ENCODE measurements at places on chromosomes 2 and 18. TPM values are rescaled to one million over a fixed set of nuclear protein-coding genes. Genes with fewer than 3 reads are reported as not detected.
A peak's percentile ranks its signal among the peaks of the same experiment; 100 is the strongest.

Gene CD8A
- total RNA-seq: 1.3 TPM

Gene SERPINB10
- not detected for total RNA-seq

Gene CPS1
- 0.86 TPM for total RNA-seq

Gene ING5
- 41.0 TPM for total RNA-seq

Gene SETBP1
- total RNA-seq: 0.74 TPM

Gene ASXL3
- not detected for total RNA-seq

Gene GNLY
- total RNA-seq: 3.2 TPM

Gene KANSL1L
- total RNA-seq: 4.8 TPM

DNA sequence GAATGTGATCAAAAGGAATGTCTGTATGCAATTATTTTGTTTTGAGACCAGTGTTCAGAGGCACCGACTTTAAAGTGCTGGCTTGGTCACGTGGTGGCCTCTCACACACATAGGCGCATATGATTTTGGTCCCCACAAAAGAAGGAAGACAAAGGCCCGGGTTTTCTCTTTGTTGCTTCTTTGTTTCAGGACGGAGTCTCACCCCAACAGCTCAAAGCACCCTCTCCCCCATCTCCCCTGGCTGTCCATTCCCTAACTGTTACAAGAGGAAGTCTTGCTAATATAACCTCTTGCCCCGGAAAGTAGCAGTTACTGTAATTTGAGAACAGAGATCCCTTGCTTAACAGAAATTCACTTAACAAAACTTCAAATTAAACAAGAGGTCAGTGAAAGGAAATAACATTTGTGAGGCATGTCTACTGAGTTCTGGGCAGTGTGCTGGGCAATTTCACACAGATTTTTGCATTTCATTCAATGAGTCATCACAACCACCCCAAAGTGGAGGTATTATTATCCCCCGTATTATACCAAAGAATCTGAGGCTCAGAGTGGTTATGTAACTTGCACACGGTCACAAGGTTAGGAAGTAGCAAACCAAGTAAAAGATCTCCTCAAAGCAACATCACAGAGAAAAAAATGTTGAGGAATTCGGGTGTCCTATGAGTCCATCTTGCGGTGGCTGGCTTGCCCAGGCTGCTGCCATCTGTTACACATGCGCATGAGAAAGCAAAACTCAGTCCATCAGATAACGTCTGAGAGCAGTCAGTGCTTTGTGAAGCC, 75.8 kb downstream of the SDC1 start:
- H3K27ac ChIP-seq: no peak overlapping the region
- H3K36me3 ChIP-seq: no peaks in the 10 kb centered on the region

GRCh38 chr18:374721-375168, 106.9 kb upstream of the THOC1 start:
- no peak overlapping the region for H3K4me3 ChIP-seq
- H3K36me3 ChIP-seq: no peaks in the 10 kb centered on the region
- H3K4me1 ChIP-seq: no peaks in the 10 kb centered on the region
- H3K27ac ChIP-seq: no peak overlapping the region
- peaks cover 2% of the 10 kb centered on the region for H3K27me3 ChIP-seq
- DNase-seq: no peak

DNA sequence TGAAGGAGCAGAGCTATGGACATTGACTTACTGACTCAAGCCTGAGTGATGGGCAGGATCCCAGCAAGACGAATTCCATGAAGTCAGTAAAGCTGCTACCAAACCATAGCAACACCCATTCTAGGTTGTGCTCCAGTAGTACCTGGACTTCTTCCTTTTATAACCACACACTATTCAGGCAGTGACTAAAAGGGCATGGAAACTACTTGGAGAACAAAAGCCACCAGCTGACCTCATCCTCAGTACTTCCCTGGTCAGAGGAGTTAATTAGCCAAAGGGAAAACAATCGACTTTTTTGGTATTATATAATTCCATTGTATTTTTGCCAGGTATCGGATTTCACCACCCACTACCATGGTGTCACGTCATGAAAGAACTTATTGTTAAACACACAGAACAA, 237.1 kb downstream of the TTC32 start:
- peaks cover 7% of the 10 kb centered on the region for H3K27me3 ChIP-seq
- no peak overlapping the region for H3K4me3 ChIP-seq
- DNase-seq: no peak
- no peaks in the 10 kb centered on the region for H3K4me1 ChIP-seq

GRCh38 chr2:116810645-116811044, 1003.8 kb upstream of the DDX18 start:
- H3K27ac ChIP-seq: no peak overlapping the region
- H3K36me3 ChIP-seq: no peaks in the 10 kb centered on the region
- no peak overlapping the region for H3K4me3 ChIP-seq

DNA sequence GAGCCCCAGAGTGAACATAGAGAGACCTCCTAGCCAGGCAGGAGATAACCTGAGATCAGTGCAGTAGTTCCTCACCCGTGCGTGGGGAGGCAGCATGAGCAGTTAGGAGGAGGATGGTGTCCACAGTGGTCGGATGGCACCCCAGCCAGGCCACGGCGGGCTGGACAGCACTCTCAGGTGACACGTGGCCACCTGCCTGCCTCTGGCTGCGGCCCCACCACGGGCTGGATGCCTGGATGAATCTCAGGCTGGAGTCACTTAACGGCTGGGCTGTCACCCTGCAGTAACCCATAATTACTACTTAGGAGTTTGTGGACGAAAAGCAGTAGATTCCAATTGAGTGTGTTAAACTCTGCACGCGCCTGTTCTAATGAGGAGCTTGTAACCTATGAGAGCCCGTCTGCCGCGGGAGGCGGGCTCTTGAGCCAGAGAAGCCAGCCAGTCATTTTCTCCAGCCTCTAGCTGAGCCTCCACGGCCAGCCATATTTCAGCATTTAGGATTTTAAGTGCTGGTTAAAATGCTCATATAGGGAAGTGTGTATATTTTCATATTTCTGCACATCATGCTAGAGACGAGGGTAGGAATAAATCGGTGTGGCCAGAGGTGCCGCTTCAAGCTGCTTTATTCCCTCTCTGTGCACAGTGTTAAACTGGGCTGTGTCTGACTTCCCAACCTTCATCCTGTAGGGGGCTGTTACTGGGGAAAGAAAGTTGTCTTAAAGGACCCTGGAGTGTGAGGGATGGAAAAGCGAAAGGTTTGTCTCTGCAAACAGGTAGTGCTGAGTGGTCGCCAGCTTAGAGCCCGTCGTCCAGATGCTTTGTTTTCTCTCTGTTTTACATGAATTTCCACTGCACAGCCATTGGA, 144.0 kb downstream of the GLI2 start:
- no peaks in the 10 kb centered on the region for H3K27me3 ChIP-seq
- no peak overlapping the region for H3K4me3 ChIP-seq
- no peaks in the 10 kb centered on the region for H3K36me3 ChIP-seq
- DNase-seq: no peak
- H3K27ac ChIP-seq: no peak overlapping the region

DNA sequence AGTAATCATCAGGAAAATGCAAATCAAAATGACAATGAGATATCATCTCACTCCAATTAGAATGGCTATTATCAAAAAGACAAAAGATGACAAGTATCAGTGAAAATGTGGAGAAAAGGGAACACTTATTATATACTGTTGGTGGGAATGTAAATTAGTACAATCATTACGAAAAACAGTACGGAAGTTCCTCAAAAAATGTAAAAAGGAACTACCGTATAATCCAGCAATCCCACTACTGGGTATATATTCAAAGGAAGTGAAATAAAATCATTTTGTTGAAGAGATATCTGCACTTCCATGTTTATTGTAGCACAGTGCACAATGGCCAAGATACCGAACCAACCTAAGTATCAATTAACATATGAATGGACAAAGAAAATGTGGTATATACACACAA, 52.4 kb upstream of the TEX51 start:
- no peaks in the 10 kb centered on the region for H3K36me3 ChIP-seq
- no peak overlapping the region for H3K27ac ChIP-seq

- H3K4me3 ChIP-seq: peak overlapping the region; percentile 57
- peaks cover 63% of the 10 kb centered on the region for H3K36me3 ChIP-seq
- peak overlapping the region; percentile 100 for H3K27ac ChIP-seq
- peaks cover 94% of the 10 kb centered on the region for H3K4me1 ChIP-seq
- peak; percentile 30 for DNase-seq
Observed at GRCh38 chr2:126662621-126663020, 6.7 kb downstream of the GYPC start.

GRCh38 chr2:20604401-20604911, 46.4 kb downstream of the HS1BP3 start:
- no peaks in the 10 kb centered on the region for H3K4me1 ChIP-seq
- peaks cover 5% of the 10 kb centered on the region for H3K36me3 ChIP-seq
- no peak overlapping the region for H3K27ac ChIP-seq
- no peak for DNase-seq
- H3K27me3 ChIP-seq: no peaks in the 10 kb centered on the region

DNA sequence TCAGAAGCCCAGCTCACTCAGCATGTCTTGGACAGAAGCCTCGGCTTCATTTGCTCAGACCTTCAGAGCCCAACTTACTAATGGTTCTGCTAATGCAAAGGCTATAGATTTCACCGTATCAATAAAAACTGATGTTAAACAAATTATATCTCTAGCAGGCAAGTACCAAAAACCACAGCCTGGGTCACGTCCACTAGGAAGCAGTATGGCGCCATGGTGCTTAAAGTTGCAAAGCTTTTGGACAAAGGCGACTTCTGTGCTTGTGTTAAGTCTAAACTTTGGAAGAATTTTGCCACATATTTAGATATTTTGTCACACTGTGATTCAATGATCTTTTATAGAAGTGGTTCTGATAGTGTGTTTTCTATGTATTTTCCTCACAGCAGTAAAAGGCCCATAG, 276.8 kb upstream of the PARD3B start:
- H3K27me3 ChIP-seq: peaks cover 10% of the 10 kb centered on the region
- no peak for DNase-seq
- H3K36me3 ChIP-seq: no peaks in the 10 kb centered on the region
- H3K27ac ChIP-seq: no peak overlapping the region
- no peak overlapping the region for H3K4me3 ChIP-seq
- no peaks in the 10 kb centered on the region for H3K4me1 ChIP-seq

DNA sequence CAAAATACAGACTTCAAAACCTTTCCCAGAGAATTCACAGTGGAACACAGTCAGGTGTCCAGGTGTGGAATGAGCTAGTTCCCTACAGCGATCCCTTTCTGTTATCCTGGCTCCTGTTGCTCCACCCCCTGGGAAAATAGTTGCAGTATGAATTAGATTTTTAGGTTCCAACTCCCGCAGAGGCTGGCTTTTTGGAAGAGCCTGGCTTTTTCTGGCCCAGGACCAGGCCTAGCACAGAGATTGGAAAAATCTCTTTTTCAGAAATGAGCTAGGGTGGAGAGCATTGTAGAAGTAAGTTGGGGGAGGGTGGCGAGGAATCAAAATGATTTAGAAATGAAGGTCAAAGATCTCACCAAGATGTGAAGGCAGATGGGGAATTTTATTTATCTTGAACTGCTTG, 27.1 kb downstream of the COL5A2 start:
- no peaks in the 10 kb centered on the region for H3K27me3 ChIP-seq
- H3K27ac ChIP-seq: no peak overlapping the region
- H3K36me3 ChIP-seq: no peaks in the 10 kb centered on the region
- no peak overlapping the region for H3K4me3 ChIP-seq
- H3K4me1 ChIP-seq: no peaks in the 10 kb centered on the region

DNA sequence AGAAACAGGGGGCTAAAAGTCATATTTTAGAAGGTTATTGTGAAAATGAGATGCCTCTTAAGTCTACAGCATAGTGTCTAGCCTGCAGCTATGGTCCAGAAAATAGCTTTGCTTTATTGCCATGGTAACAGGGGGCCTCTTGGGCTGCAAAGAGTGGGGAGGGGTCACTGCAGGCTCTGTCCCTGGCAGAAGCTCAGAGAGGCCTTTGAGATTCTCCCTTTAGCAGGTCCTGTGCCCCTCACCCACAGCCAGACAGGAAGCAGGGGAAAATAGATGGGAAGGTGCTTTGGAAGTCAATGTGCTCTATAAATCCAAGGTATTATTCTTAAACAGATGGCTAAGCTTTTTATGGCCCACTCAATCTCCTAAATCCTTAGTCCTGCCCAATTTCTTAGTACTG, 1021.3 kb upstream of the GYPC start:
- no peaks in the 10 kb centered on the region for H3K36me3 ChIP-seq
- no peak overlapping the region for H3K4me3 ChIP-seq
- no peak for DNase-seq

DNA sequence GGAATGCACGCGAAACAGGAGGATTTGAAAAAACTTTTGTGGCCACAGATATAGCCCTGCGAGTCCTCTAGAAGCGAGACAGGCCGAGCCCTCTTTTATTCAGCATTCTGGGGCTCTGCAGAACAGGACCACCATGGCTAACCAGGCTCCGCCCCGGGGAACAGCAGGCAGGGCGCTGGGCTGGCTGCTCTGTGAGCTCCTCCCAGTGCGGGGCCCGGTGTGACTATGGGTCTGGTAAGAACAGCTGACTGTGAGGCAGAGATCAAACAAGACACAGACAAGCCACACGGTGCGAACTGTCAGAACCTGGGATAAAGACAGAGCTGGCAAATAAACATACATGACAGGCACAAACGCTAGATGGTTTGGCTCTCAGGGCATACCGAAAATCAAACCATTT, 15.5 kb downstream of the PXDN start:
- H3K36me3 ChIP-seq: no peaks in the 10 kb centered on the region
- H3K27me3 ChIP-seq: peaks cover 4% of the 10 kb centered on the region
- no peak overlapping the region for H3K4me3 ChIP-seq
- no peak for DNase-seq

DNA sequence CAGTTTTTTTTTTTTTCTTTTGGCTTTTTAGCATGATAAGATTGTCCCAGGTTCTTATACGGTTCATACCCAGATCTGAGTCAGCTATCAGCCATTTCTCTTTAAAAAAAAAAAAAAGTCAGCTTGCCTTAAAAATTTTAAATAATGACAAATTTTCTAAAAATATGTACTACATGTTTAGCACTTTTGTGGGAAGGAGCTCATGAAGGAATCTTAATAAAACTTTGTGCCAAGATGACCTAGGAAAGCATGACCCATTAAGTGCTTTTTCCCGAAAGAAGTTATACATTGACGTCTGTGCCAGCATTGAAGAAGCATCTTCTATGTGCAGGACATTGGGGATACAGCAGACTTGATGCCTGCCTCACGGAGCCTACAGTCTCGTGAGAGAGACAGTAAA, 4.5 kb upstream of the RBMS1 start:
- H3K4me1 ChIP-seq: peaks cover 19% of the 10 kb centered on the region
- no peak for DNase-seq
- no peak overlapping the region for H3K4me3 ChIP-seq

DNA sequence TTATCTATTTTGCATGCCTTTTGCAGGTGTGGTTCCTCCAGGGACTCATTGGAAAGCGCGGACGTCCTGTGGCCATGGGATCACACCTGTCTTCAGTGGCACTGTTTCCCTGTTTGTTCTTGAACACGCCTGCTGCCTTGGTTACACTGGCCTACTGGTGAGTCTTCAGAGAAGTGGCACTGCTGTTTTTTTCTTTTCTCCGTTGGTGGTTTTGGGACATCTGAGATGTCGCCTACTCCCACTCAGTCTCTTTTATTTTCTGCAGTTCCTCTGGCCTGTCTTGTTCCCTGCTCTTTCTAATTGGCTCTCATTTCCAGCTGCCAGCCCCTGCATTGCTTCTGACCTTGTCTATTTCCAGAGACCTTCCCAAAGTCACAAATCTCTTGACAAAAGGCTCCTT, 35.7 kb upstream of the POU3F3 start:
- H3K27ac ChIP-seq: no peak overlapping the region
- peaks cover 11% of the 10 kb centered on the region for H3K27me3 ChIP-seq
- H3K4me1 ChIP-seq: no peaks in the 10 kb centered on the region
- no peaks in the 10 kb centered on the region for H3K36me3 ChIP-seq

GRCh38 chr2:192500550-192501200, 305.9 kb upstream of the TMEFF2 start:
- no peak overlapping the region for H3K27ac ChIP-seq
- no peaks in the 10 kb centered on the region for H3K27me3 ChIP-seq
- H3K4me3 ChIP-seq: no peak overlapping the region
- no peaks in the 10 kb centered on the region for H3K4me1 ChIP-seq
